Activated T-cell treated with anti-CD3 and anti-CD28 coated beads, Interleukin-2, amount 50 U/mL, for 4 hours (primary cell): ENCODE measurements at places on chromosomes 4 and X.
A peak's percentile ranks its signal among the peaks of the same experiment; 100 is the strongest.

- DNase-seq: no peak
Measured at GRCh38 chr4:128528793-128529553, 241.4 kb upstream of the PGRMC2 start.

GRCh38 chr4:73648478-73648877 lies 28.2 kb upstream of the RASSF6 start:
- DNase-seq: no peak

- no peak for DNase-seq
Measured at GRCh38 chrX:7146703-7147412, 654 bp upstream of the STS start.

DNA sequence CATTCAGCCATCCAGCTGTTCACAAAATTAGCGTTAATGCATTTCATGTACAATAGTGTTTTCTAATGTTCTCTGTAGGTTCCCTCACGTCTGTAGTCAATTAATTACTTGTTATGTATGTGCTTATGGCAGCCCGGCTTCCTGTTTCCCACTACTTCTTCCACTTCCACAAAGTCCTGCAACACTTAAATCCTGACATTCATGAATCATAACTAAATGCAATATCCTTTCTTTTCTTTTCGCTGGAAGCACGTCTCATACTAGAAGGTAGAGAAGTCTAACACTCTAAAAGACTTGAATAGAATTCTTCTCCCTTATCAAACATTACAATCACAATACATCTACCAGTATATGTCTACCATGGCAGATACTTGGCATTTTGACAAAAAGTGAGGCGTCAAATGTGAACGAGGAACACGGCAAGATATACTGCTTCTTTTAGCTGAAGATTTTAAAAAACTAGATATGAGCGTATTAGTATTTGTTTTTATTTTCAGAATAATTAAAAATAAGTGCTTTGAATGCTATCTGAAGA lies 239.0 kb upstream of the DIAPH2 start:
- DNase-seq: no peak

DNA sequence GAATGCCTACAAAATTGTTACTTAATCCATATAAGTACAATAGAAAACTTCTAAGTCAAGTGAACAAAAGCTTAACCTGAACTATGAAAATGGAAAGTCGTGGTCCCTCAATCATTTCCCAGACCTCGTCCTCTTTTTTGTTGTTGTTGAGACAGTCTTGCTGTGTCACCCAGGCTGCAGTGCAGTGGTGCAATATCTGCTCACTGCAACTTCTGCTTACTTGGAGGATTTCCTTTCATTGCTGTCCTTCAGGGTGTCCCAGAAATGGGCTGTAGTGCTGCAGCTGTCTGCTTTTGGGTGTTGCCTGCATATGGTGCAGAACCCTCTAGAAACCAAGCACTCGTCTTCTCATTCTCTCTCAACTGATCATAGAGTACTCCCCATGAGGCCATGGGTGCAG lies 75.0 kb upstream of the IL2 start:
- DNase-seq: no peak

DNA sequence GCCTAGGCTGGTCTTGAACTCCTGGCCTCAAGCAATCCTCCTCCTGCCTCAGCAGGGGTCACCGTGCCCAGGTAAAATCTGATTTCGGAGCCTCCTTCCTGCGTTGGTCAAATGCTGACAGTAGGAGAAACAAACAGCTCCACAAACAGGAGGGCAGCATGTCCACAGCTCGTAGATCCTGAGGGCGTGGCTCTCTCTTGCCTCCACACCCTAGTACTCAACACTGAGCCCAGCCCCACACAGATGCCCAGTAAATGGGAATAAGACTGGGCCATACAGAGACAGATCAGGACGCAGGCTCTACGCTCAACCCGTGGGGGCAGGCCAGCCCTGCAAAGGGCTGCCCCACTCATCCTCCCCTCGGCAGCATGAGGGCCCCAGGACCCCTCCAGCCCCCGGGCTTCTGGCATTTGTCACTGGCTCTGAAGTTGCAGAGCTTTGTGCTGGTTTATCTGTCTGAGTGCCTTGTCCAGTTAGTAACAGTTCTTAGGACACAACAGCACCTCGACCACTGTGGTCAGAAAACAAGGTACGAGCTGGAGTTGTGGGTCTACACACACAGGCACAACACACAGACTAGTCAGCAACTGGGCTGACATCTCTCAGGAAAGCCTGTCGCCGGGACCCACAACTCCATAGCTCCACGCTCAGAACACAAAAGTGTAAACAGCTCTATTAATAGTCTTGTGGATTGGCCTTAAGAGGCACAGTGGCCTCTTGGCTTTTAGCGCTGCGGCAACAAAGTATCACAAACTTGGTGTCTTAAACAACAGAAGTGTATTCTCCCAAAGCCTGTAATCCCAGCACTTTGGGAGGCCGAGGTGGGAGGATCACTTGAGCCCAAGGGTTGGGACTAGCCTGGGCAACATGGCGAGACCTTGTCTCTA lies 5.2 kb downstream of the TNIP2 start:
- no peak for DNase-seq

DNA sequence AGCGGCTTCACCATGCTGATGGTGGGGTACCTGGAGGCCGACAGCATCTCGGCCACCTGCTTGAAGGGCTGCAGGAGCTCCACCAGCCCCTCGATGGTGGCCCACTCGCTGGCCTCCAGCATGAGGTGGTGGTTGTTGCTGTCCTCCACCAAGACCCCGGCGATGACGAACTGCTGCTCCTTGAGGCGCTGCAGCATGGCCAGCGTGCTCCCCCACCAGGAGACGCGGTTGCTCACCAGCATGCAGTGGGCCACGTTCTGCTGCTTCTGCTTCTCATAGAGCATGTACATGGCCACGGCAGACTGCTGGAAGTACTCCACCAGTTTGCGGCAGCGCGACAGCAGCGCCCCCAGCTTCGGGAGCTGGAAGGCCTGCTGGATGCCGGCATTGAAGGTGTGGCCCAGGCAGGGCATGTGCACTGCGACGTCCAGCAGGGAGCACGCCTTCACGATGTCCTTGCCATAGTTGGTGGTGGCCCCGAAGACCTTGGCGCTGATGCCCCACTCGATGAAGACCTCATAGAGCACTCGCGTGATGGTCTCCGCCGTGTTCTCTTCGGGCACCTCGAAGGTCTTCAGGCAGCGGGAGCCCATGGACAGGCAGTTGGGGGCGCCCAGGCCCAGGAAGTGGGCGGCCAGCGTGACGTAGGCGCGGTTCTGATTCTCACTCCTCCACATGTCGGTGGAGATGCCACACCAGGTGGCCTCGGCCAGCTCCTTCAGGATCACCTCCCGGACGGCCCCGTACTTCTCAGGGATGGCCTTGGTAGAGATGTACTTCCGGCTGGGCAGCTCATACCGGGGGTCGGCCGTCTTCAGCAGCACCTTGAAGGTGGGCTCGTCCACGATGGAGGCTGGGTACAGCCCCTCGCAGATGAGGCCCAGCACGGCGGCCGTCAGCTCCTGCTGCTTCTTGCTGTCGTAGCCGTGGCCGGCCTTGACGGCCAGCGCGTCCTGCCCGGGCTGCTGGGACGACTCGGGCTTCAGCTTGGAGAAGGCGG lies 11.0 kb downstream of the DHRSX start:
- no peak for DNase-seq

- no peak for DNase-seq
Measured at GRCh38 chr4:142683997-142684396, 162.1 kb downstream of the INPP4B start.

GRCh38 chrX:7242613-7243012 lies 94.7 kb upstream of the PUDP start:
- no peak for DNase-seq

GRCh38 chr4:76535603-76536372 lies 100.8 kb downstream of the SHROOM3 start:
- DNase-seq: no peak

GRCh38 chr4:141815646-141816045 lies 179.3 kb downstream of the IL15 start:
- DNase-seq: no peak

DNA sequence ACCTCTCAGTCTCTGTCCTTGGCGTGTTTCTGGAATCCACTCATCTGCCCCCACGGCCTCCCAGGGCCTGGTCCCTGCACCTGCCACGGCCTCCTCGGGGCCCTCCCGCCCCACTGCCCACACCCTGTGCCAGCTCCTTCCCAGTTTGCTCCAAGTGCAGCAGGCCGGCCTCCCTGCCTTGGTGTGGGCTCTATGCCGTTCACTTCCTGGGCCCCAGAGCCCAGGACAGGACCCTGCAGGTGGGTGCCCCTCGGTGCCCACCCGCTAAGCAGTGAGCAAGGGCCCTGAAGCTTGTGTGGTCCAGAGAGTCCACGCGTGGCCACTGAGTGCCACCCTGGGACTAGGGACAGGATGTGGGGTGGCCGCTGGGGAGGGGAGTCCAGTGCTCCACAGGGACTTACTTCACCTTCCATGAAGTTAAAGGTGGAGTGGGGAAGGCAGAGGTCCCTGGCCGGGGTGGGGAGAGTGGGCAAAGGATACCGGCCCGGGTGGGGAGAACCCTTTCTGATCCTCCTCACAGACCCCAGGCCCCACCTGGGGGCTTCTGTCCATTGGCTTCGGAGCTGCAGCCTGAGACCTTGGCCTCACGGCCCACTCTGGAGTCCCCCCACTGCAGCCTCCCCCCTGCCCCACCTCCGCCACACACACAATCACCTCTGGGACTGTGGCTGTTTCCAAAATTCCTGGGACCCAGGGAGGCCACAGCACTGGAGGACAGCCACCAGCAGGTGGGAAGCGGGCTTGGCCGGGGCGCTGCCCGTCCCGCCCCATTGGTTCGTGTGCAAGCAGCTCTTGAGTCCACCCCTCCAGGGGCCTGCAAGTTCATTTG lies 60.0 kb upstream of the NKX1-1 start:
- DNase-seq: no peak

DNA sequence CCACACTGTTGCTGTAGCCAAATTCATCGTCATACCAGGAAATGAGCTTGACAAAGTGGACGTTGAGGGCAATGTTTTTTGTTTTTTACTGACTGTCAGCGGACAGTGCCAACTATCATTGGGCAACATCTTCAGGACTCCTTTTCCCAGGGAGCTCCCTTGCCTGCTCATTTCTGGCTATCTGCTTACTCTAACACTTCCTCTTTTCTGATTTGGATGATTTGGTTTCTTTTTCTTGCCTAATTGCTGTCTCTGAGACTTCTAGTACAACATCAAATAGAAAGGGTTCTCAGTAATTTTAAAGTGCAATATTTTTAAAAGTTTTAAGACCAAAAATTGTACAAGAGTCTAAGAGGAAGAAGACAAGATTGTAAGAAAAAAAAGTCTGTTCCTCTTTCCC lies 92.0 kb upstream of the KLHL4 start:
- DNase-seq: no peak

GRCh38 chr4:154004507-154005170 lies 215.8 kb upstream of the SFRP2 start:
- no peak for DNase-seq

GRCh38 chr4:128275346-128275745 lies 12.3 kb downstream of the PGRMC2 start:
- no peak for DNase-seq

DNA sequence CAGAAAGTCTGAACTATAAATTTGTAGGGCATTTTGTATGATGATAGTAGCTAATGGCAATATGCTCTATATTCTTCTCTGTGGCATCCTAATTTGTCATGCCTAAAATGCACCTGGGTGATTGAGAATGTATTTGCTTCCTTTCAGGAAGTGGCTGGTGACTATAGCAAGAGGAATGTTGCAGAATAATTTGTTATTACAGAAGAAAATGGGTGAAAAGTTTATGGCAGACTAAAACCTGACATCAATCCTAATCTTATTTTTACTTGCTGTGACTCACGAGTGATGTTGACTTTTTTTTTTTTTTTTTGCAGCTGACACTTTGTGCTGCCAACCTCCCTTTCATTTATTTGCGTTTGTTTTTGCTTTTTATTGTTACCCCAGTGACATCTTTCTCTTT lies 141.1 kb downstream of the MSL3 start:
- no peak for DNase-seq

- no peak for DNase-seq
Measured at GRCh38 chr4:3655963-3656362, 110.2 kb upstream of the ADRA2C start.

- DNase-seq: peak; percentile 20
Measured at GRCh38 chr4:104491481-104492182, 3.1 kb downstream of the CXXC4 start.

DNA sequence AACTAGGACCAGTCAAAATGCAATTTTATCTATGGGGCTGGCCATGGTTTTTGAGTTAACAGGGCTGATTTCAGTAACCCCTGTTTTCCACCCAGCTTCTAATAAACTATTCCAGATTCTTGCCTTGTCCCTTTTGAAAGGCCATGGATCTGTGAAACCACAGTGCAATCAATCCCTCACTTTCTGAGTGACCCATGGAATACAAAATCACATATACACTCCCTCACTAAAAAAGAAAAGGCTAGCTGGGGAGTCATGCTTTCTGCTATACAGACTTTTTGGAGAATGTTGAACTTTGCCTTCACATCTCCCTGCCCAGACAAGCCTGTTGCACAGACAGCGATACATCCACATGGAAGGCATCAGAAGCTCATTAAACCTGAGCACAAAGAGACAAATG lies 47.9 kb downstream of the MAD2L1 start:
- no peak for DNase-seq

DNA sequence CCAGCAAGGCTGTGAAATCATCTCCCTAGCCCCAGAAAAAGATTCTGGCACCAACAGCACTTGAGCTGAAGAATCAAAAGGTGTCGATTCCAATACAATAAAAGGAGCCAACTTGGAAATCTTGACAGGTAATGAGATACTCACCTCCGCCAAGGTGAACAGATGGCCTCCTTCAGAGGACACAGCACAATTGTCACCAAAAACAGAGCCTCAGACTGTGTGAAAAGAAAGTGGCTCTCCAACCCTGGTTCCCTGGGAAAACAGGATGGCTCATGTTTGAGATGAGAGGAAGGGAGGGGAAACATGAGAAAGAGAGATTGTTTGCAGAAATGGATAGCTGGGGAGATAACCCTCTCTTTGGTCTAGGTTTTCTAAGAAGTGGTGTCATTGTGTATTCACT lies 168.9 kb downstream of the HS3ST1 start:
- no peak for DNase-seq

- no peak for DNase-seq
Measured at GRCh38 chr4:169902658-169903345, 123.4 kb downstream of the MFAP3L start.

- no peak for DNase-seq
Measured at GRCh38 chr4:86972997-86973396, 38.2 kb downstream of the AFF1 start.

DNA sequence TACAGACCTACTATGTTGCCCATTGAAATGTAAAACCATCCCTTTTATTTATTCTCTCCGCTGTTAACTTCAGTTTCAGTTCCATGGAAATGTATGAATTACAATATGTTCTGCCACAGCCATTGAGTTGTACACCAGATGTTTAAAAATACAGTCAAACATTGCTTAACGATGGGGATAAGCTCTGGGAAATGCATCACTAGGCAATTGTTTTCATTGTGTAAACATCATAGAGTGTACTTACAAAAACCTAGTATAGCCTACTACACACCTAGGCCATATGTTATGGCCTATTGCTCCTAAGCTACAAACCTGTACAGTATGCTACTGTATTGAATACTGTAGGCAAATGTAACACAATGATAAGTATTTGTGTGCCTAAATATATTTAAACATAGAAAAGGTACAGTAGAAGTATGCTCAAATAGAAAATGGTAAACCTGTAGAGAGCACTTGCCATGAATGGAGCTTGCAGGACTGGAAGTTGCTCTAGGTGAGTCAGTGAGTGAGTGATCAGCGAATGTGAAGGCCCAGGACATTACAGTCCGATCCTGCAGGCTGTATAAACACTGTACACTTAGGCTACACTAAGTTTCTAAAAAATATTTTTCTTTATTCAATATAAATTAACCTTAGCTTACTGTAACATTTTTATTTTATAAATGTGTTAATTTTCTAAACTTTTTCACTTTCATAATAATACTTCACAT lies 2.7 kb upstream of the PF4V1 start:
- DNase-seq: no peak
